ENCODE measurements at places on chromosomes 1 and 21. TPM values are rescaled to one million over a fixed set of nuclear protein-coding genes. Genes with fewer than 3 reads are reported as not detected.

DNA sequence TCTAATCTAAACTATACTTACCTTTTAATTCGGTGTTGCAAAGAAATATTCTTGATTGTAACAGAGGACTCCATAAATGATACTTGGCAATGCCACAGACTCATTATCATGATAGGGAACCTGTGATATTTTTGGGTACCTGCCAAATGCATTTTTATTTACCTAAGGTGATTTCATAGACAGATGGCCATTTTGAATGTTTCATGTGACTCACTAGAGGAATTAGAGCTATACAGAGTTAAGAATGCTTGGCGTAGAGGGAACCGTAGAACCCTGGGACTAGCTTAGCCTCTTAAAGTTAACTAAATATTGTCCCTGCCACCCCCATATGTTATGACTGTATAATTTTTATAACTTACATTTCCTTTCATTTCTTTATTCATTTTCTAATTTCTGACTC lies 136.1 kb downstream of the DISP1 start:
- no peak for DNase-seq

- DNase-seq: no peak
Observed at GRCh38 chr1:119504831-119505230, 2.2 kb upstream of the HSD3B1 start.

GRCh38 chr1:232404227-232404626 lies 225.7 kb downstream of the SIPA1L2 start:
- DNase-seq: no peak

DNA sequence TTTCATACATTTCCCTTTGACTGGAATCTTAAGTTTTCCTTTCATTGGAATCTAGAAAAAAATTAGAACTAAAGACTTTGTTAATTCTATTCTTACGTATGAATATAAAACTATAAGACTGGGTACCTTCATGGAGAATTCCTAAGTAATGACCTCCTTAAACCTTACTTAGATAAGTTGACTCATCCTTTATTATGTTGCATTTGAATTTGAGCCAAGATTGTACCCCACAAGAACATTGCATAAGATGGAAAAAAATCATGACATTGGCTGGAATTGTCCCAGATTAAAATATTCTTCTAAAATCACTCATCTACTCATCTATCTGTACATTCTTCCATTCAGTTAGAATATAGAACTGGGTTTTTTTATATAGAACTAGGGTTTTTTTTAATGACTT lies 137.4 kb downstream of the C1orf21 start:
- DNase-seq: no peak

DNA sequence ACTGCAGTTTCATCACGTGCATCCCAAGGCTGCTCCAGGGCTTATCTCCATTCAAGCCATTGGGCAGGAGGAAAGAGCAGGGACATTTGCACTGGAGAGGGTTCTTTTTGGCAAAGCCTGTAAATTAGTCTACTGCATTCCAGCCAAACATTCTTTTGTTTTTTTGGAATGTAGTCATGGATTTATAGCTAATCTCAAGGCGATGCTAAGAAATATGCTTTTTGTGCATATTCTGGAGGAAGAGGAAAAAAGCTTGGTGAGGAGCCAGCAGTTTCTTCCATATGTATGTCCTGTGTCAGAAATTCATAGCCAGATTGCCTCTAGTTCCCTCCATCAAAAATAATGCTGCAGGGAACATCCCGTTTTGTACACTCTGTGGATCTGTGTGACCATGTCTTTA lies 221.4 kb downstream of the BACH1 start:
- DNase-seq: no peak

DNA sequence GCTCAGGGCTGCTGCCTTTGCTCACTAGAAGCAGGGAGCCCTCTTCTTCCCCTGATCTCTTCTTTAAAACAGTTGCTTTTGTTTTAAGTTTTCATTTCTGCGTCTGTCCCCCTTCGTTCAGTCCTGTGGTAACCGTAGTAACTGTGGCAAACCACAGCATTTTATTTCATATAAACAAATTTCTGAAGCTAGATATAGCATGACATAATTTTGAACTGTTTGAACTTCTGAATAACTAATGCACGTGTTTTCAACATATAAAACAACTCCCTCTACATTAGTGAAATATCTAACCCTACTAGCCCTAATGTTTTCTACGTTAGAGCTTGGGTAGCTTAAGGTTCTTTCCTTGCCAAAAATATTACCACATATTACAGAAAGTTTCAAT lies 104.6 kb downstream of the DISP1 start:
- no peak for DNase-seq

DNA sequence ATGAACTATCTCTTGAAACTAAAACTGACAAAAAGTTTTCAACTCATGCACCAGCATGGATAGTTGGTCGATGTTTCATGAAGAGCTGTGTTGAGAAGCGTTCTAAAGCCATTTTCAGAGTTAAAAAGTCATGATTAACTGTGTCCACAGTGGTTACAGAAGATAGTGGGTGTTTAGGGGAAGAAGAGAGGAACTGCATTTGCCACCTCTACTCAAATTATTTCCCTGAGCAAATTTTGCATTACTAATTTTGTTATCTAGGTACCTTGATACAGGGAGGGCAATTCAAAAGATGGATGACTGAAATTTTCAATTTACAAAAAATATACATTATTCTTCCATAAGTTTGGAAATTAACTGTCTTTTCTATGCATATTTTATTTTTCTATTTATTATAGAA lies 15.5 kb downstream of the SAMSN1 start:
- no peak for DNase-seq

DNA sequence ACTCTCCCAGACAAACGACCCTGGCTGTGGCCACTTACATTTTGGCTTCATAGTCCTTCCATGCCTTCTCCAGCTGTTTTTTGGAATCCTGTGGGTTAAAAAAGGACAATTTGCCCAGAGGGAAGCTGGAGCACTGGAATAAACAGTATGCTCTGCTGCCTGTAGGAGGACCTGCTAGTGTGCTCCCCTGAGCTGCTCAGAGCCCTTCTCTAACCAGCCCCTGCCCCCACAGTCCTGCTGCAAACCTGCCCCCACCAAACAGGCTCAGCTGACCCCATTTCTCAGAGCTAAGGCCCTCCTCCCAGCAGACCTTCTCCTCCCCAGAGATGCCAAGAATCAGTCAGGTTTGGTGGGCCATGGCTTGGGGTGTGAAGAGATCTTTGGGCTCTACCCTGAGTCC lies 26.9 kb upstream of the TCEA3 start:
- no peak for DNase-seq

DNA sequence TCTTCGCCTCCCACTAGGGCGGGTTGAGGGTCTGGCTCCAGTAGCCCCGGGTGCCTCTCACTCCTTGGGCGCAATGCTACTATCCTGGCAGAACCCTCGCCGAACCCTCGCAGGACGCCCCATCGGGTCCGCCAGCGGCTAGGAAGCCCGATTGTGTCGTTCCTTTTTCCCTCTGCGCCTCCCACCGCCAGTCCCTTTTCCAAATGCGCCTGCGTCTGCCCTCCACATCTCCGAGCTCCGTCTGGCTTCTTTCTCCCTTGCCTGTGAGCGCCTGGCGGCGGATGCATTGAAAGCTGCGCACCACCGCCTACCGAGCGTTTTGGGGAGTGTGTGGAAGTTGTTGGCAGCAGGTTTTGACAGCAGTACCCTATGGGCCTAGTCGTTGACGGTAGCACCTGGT lies 1.0 kb upstream of the DIRAS3 start:
- peak; percentile 28 for DNase-seq

DNA sequence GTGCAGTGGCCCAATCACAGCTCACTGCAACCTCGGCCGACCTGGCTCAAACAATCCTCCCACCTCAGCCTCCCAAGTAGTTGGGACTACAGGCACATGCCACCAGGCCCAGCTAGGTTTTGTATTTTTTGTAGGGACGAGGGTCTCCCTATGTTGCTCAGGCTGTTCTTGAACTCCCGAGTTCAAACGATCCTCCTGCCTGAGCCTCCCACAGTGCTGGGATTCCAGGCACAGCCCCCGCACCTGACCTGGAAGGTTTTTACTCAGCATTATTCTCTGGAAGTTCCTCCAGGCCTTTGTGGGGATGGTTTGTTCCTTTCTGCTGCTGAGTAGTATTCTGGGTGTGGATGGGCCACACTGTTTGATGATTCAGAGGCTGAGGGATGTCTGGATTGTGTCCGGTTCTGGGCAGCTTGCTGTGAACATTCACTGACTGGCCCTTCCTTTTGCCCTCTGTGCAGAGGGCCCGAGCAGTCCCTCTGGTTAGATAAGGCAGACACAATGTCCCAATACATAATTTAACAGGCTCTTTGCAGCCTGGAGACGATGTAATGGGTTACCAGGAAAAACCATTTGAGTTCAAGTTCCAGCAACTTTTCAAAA lies 6.0 kb upstream of the TRAPPC10 start:
- DNase-seq: peak; percentile 73

DNA sequence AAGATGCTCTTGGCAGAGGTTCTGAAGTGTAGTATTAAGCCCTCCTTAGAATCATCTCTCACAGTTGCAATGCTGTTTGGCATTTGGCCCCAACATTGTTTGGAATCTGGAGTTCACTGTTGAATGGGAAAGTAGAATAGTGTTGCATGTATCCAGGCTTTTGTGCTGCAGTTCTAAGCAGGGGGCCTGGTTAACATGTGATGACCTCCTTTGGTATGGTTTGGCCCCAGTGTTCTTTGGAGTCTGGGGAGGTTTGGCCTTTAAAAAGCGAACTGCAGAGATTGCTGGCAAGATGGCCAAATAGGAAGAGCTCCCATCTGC lies 61.8 kb upstream of the PLD5 start:
- no peak for DNase-seq

DNA sequence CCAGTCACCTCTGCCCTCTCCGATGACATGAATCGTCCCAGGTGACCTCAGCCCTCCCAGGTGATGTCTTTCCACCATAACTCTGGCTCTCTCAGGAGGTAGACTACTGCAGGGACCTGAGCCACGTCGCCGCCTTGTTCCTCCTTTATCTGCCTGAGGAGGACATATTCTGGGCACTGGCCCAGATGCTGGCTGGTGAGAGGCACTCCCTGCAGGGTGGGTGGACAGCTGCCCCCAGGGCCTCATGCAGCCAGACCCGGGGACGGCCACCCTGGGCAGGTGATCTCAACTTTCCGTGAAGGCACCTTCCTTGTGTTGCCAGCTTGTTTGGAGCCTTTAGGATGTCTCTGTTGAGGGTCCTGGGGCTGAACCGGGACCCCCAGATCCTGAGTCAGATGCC lies 13.9 kb upstream of the ZBTB17 start:
- no peak for DNase-seq

DNA sequence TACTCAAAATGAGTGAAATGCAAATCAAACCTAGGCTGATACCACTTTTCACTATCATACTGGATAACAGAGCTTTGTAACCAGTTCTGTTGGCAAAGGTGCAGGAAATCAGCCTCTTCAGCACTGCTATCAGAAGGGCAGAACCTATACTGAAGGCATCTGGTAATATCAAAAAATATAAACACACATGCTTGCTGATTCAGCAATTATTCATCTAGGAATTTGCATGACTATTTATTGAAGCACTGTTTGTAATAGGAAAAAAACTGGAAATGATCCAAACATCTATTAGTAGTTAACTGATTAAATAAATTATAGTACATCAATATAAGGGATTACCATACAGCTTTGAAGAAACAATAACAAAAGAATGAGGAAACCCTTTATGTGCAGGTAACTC lies 21.4 kb downstream of the ARHGAP29 start:
- DNase-seq: no peak

DNA sequence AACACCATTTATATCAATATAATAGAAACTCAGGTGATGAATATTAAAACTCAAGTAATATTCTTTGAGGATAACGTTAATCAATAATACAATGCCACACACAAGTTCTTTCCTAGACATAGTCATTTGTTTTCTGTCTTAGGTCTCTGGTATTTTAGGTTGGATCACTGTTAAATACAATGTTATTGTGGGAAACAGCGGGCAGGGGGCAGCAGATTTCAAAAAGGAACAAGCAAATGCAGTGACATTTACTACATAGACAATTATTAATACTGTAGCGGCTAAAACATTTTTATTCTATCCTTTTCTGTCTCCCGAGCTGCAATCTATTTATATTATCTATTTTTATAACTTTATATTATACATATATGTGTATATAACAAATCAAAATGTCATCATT lies 186.4 kb upstream of the ZNHIT6 start:
- DNase-seq: peak; percentile 18

GRCh38 chr1:48760857-48761256 lies 15.8 kb downstream of the BEND5 start:
- no peak for DNase-seq

- DNase-seq: no peak
Observed at GRCh38 chr1:94831641-94832040, 11.5 kb downstream of the SLC44A3 start.

GRCh38 chr1:151003180-151003579 lies 3.5 kb downstream of the MINDY1 start:
- DNase-seq: no peak

DNA sequence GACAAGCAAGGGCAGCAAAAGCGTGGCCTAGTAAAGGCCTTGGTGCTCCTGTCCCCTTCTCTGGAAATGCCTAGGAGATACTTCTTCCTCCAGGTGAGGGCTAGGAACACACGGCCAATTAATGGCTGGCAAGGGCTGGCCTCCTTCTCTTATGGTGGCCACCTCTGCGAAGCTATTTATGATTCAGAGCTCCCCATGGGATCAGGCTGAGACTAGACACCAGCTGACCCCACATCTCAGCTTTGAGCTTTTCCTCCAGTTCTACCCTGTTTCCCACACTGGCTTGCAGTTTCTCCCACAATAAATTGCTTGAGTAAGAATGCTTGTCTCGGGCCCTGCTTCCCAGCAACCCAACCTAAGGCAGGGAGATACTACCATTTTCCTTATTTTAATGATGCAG lies 53.7 kb downstream of the CAMK2N1 start:
- no peak for DNase-seq

DNA sequence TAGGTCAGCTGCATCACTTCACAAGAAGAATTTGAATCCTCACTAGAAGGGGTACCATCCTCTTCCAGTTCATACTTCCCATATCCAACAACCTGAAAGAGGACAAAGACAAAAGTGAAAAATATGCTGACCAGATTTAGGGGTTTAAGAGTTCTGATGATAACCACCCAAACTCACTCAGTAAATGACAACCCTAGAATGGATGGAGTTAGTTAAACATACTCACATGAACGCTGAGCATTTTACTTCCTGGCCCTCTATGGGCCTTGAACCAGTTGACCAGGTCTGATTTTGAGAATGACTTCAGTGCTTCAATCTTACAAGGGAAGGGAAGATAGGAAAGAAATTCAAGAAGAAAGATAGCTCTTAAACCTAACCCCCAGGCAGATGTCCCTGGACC lies 89.2 kb downstream of the NRDC start:
- no peak for DNase-seq

- no peak for DNase-seq
Observed at GRCh38 chr1:201655243-201655642, 116.3 kb downstream of the NAV1 start.

Gene SPSB1
- total RNA-seq: 25.3 TPM

Gene SLC44A3
- total RNA-seq: 53.8 TPM

Gene OLIG2
- total RNA-seq: not detected

Gene SPATA21
- total RNA-seq: not detected

Gene CRABP2
- 3.5 TPM for total RNA-seq

Gene PRRC2C
- 134 TPM for total RNA-seq

Gene OVAAL
- not detected for total RNA-seq

Gene NCAM2
- 1.8 TPM for total RNA-seq

Gene RNU1-2
- total RNA-seq: 1,358 TPM

Gene SLC9C2
- total RNA-seq: not detected
